ENCODE measurements at places on chromosomes 5 and 9.

GRCh38 chr5:172443441-172444109 lies 10.8 kb downstream of the SH3PXD2B start:
- no peak for DNase-seq

GRCh38 chr9:121887553-121888437 lies 205.3 kb downstream of the TTLL11 start:
- DNase-seq, result no peak

DNA sequence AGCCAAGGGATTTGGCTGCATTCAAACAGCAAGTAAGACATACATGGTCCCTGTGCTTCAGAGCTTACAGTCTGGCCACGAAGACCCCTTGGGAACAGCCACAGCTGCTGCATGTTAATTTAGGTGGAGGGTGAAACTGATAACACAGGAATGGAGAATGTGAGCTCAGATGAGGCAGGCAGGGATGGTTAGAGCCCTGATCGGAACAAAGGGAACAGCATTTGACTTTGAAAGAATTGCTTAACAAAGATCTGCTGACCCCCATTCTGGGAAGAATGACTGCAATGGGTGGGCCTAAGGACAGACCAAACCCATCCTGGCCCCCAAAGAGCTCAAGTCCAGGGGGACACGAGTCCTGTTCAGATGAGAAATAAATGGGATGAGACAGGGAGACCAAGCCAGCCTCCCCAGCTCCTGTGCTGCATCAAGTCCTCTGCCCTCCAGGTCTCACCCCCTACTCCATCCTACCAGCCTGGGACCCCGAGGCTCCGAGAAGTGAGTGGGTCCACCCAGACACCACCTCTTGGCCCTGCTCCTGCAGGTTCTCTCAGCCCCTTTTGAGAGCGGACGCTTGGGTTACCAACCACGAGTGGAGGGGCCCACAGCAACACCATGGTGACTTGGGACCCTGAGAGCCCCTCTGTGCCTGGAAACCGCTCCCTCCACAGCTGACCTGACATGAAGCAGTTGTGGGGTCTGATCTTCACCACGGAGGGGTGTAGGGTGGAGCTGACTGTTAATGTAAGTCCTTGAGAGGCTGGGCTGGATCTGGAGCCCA lies 50.8 kb downstream of the OLFM1 start:
- no peak for DNase-seq

- DNase-seq, result no peak
Measured at GRCh38 chr9:28092981-28093936, 520.0 kb upstream of the C9orf72 start.

DNA sequence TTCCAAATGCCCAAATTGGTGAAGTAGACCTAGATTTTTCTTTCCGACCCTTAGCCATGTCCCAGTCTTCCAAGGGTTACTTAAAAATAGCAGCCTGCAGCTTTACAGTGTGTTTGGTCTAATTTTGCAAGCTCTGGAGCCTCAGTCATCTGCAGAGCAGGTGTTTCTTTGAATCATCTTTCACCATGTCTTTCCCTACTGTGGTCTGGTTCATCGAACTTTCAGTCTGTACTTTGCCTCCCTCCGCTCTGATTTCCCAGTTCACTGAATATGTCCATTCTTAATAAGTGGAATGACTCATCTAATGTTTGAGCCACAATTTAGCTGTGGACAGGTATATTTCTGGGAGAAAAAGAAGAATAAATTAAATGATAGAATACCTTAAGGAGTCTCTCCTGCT lies 1060.7 kb downstream of the EFNA5 start:
- DNase-seq, result no peak

- no peak for DNase-seq
Measured at GRCh38 chr9:75046725-75047345, 18.7 kb upstream of the CARNMT1 start.

DNA sequence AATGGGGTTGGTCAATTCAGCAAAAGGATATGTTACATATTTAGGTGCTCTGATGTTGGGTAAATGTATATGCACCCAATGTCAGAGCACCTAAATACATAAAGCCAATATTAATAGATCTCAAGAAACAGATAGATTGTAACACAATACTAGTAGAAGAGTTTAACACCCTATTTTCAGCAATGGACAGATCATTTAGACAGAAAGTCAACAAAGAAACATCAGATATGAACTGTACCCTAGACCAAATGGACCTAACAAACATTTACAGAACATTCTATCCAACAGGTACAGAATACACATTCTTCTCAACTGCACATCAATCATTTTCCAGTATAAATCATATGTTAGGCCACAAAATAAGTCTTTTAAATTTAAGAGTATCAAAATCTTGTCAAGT lies 35.2 kb downstream of the FANCC start:
- no peak for DNase-seq

- no peak for DNase-seq
Measured at GRCh38 chr5:78753093-78753531, 104.5 kb upstream of the LHFPL2 start.

DNA sequence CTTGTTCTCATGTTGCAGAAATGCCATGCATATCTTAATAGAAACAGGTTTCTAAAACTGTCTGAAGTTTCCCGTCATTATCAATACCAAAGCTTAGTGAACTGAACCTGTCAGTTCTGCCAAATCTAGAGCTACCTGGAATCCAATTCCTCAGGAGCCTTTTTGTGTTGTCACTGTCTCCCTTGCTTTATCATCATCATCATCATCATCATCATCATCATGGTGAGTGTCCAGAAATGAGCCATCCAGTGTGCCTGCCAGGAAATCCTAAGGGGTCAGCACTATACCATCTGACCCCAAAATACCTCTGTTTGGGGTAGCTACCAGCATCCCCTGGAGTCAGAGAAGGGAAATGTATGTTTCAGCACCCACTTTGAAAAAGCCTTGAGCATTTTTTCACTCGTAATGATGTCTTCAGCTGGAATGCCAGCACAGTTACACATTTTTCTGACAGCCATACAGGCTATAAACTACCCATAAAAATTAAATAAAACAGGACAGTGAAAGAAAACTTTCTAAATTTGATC lies 150.3 kb downstream of the NR2F1-AS1 start:
- DNase-seq, result no peak

- no peak for DNase-seq
Measured at GRCh38 chr9:112860451-112860850, 30.2 kb downstream of the SLC46A2 start.

GRCh38 chr5:143843461-143843860 lies 31.5 kb downstream of the HMHB1 start:
- no peak for DNase-seq

DNA sequence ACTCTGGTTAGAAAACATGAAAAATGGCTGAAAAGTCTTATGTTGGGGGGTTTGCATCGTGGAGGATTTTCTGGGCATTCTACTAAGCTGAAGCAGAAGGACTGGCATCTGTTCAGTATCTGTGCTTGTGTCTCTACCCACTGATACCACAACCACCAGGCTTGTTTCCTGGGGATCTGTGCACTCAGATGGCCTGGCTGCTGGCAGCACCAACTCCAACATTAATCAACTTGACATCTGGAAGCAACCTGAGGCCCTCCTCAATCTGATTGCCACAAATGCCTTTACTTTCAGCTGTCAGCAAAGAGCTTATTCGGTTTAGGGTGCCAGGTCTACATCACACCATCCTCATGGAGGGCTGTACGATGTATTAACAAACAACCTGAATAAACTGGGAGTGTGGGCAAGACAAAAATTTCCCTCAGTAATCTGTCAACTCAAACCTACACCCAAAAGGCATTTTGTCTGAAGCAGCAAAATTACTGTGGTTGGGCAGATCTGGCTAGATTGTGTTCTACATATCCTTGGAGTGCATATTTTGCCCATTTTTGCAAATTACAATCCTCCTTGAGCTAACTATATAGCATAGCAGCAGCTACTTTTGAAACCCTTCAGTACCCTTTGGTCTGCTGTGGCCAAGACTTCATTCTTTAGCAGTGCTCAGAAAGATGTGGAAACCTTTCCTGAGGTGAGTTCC lies 74.6 kb downstream of the FOXD1 start:
- no peak for DNase-seq

- no peak for DNase-seq
Measured at GRCh38 chr9:33852216-33852826, 35.4 kb downstream of the UBE2R2 start.

DNA sequence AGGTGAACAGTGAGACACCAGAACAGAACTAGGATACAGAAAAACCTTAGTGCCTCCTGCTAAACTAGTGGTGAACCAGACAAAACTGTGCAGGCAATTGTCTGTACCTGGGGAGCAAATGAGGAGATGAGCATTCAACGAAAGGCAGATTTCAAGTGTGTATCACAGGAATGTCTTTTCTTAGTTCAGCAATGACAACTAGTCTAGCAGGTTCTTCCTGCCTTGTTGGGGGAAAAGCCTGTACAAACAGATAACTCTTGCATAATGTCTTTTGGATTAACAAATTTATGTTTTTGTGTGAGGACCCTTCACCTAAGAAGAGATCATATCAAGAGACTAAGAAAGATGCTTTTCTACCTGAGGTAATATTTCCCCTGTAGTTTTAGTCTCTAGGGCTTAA lies 21.8 kb upstream of the DENND4C start:
- no peak for DNase-seq

DNA sequence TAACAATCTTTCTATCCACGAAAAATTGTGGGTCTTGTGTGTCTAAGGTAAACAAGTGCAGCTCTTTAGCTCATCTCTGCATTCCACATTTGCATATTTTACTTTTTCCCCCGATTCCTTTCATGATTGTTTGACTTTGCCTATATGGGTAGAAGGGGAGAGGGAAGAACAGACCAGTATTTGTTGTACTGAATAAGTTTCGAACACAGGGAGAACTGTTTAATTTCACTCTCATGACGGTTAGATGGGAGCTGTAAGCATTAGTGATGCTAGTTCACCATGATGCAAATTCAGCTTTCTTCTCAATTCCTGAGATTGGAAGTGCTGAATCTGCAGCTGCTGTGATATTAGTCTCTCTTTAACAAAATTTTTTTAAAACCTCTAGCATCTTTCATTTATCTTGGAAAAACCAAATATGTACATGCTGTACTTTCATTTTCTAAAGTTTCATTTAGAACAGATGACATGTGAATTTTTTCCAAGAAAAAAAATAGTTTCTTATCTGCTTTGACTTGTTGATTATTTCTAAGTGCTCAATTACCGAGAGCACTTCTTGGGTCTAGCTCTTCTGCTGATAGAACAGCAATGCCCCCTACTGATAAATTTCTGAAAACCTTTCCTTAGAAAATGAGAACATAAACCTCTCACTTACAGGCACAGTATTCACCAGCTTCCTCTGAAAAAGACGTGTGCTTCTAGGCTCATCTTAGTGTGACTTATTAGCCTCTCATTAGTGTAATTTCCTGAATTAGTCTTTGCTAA lies 149.5 kb downstream of the BAAT start:
- DNase-seq, result no peak

GRCh38 chr5:13217636-13218035 lies 726.9 kb downstream of the DNAH5 start:
- no peak for DNase-seq

- no peak for DNase-seq
Measured at GRCh38 chr5:83919071-83920041, 198.7 kb upstream of the HAPLN1 start.
